Body of pancreas (tissue), 4 donors: ENCODE measurements at places on chromosomes 4 and X. TPM values are rescaled to one million over a fixed set of nuclear protein-coding genes. Genes with fewer than 3 reads are reported as not detected.

DNA sequence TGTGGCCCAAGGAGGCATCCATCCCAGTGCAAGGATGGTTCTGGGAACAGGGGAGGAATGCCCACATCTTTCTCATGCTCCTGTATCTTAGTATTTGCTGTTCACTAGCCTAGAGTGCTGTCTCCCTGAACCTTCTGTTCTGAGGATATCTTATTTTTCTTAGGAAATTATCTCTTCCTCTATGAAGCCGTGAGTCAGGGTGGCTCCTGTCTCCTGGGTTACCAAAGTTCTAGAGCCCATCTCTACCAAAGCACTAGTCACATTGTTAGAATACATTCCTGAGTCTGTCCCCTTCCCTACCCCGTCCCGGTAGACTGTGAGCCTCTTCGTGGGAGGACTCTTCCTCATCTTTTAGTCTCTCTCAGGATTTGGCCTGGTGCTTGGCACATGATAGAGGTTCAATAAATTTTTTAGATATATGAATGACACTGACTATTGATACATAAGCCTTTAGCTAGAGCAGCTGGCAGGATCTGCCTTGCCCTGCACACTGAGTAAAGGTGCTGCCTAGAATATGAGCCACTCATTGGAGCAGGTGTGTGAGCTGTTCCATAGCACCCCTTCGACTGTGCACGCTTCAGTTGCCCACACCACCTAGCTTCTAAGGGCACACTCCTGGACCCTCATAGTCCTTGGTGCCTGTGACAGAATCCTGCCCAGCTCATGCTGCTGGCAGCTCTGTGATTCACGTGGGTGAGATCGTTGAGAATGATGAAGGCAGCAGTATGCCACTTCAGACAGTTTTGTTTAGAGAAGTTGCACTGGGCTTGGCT, 13.3 kb downstream of the CXCR3 start:
- H3K4me3 ChIP-seq = no peak overlapping the region
- H3K27ac ChIP-seq = no peak overlapping the region
- H3K4me1 ChIP-seq = no peaks in the 10 kb centered on the region
- H3K36me3 ChIP-seq = no peaks in the 10 kb centered on the region
- DNase-seq = no peak

- no peak overlapping the region for H3K27ac ChIP-seq
- H3K36me3 ChIP-seq = no peaks in the 10 kb centered on the region
- no peaks in the 10 kb centered on the region for H3K27me3 ChIP-seq
- H3K4me3 ChIP-seq = no peak overlapping the region
Measured at GRCh38 chrX:43643201-43643600, 12.9 kb upstream of the MAOA start.

The GNRHR gene
- total RNA-seq = not detected

- DNase-seq = no peak
- no peaks in the 10 kb centered on the region for H3K27me3 ChIP-seq
- H3K4me1 ChIP-seq = peaks cover 22% of the 10 kb centered on the region
Measured at GRCh38 chr4:80196922-80197573, at the start of gene PRDM8. Gene PRDM8, plus strand, starts transcription at chr4:80197503. Its CDS starts 2,578 bp downstream, at chr4:80200081.
